Nucleus accumbens (tissue), 56 donors: ENCODE measurements at places on chromosomes 7 and 10.

- no peak for DNase-seq
Observed at GRCh38 chr10:73876971-73877370, 2.6 kb upstream of the CAMK2G start.

DNA sequence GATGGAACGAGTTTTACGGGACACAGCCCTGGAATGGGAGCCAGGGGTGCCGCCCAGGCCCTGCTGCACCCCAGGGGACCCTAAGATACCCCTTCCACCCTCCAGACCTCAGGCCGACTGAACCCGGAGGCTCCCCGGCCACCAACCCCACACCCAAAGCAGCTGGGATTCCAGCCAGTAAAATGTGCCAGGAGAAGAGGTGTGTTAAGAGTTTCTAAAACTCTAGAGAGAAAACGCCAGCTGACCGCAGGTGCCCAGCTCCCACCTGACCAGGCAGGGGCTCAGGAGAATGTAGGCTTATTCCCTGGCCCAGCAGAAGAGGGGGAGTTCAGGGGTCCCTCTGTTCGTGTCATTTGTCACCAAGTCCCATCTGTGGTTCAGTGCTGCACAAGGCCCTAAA, 17.5 kb downstream of the NUDT1 start:
- no peak for DNase-seq

DNA sequence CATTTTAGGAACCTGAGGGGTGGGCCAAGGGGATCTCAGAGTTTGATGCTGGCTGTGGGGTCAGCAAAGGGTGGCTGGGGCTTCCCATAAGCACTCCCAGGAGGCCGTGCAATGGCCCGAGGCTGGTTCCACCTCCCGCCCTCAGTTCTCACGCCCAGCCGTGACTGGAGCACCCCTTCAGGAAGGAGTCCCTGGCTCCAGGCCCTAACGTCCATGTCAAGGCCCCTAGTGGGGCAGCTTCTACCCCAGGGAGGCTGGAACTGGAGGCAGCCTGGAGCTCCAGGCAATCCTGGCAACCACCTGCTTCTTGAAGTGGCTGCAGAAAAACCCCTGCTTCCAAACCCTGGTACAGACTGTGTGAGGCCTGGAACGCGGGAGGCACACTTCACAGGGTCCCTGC, 165.5 kb downstream of the DIP2C start:
- DNase-seq: no peak

GRCh38 chr7:24732646-24733413, 24.4 kb downstream of the GSDME start:
- DNase-seq: no peak

DNA sequence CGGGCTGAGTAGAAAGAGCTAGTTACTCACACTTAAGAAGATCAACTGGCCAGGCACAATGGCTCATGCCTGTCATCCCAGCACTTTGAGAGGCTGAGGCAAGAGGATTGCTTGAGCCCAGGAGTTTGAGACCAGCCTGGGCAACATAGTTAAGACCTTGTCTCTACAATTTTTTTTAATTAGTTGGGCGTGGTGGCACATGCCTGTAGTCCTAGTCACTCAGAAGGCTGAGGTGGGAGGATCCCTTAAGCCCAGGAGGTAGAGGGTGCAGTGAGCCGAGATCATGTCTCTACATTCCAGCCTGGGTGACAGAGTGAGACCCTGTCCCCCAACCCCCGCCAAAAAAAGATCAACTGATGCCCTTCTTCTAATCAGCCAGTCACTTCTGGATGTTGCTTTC, 74.6 kb upstream of the ATP6V0A4 start:
- no peak for DNase-seq

- DNase-seq: no peak
Observed at GRCh38 chr7:83413831-83414230, 235.1 kb downstream of the SEMA3E start.

DNA sequence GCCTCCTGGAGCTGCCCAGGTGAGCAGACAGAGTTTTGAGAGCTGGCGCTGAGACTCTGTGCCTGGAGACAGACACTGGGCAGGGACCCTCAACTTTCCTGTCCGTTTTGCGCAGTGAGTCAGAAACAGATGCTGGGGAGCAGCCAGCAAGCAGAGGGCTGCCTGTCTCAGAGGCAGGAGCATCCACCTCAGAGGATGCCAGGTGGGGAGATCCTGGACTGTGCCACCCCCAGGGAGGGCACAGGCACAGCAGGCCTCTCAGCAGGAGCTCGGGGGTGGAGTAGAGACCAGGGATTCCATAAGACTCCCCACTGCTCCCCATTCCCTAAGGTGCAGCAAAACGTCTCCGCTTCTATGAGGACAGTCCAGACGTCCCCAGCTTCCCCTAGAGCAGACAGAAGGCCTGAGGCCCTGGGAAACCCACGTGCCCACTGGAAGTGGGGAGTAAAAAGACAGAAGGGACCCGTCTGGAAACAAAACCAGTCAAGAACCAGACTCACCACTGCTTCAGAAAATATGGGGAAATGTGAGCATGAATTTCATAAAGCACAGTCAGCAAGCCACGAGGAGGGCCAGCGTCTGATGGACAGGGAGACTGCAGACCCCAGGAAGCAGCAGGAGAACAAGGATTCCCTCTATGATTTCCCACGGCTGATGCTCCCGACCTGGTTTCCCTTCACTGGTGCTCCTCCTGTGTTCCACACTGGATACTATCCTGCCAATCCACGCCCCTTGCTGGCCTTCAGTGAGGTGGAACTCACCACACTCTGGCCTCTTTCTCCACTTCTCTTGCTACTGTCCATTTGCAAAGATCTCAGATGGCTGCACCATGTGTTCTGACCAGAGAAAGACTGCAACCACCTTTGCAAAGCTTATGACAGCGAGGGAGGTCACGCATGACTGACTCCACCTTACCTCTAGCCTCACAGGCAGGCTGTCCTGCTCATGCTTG, 151.3 kb upstream of the FAM20C start:
- DNase-seq: no peak
